Stromal cell of bone marrow (primary cell): ENCODE measurements at places on chromosomes 12 and 14.
A peak's percentile ranks its signal among the peaks of the same experiment; 100 is the strongest.

GRCh38 chr12:94795520-94795919 lies 145.2 kb upstream of the TMCC3 start:
- DNase-seq: peak; percentile 63

- no peak for DNase-seq
Measured at GRCh38 chr14:29926228-29926627, 1.4 kb downstream of the PRKD1 start.

- no peak for DNase-seq
Measured at GRCh38 chr12:28582672-28583376, 392.6 kb downstream of the CCDC91 start.

DNA sequence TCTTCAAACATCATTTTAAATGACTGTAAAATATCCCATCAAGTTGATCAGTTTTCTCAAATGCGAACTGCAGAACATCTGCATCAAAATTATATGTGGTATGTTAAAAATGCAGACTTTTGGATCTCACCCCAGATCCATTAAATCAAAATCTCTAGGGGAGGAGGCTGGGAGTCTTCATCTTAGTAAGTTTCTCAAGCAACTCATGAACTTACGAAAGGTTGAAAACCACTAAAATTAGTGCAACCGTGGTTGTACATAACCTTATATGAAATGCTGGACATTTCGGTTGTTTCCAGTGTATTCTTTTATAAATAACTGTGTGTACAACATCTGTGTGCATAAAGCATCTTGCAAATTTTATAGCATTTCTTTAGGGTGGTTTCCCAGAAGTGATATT lies 39.2 kb downstream of the ZFP36L1 start:
- no peak for DNase-seq

DNA sequence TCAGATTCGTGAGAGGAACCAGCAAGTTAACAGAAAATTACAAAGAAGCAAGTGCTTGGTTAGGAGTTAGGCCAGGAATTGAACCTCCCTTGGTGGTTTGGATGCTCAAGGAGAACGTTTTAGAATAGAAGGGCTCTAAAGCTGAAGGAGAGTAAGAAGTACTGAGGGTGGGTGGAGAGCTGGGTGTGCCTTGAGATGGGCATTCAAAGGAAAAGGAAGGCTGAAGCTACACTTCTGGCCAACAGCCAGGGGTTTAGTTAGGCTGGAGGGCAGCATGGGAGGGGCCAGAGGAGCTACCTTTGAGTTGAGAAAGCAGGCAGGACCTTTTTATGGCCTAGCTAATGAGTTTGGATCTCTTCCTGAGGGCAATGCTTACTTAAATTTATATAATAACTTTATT lies 421.2 kb downstream of the CCDC91 start:
- no peak for DNase-seq

DNA sequence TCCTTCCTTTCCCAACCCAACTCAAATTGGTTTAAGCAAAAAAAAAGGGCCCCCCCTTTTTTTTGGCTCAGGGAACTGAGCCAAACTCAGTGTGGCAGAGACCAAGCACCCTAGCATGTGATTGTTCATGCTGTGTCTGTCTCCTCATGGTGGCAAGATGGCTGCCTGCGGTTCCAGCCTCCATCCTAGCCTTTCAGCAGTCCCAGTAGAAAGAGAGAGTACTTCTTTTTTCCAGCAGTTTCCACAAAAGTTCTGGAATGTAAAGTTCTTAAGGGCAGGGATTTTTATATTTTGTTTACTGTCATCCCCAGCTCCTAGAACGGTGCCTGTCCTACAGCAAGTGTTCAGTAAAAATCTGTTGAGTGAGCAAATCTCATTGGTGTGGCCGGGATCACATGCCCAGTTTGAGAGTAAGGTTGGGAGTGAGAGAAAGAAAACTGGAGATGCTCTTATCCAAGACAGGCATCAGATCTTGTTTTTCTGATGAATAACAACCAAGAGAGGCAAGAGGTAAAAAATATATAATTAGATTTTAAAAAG lies 22.4 kb downstream of the CHST11 start:
- no peak for DNase-seq

DNA sequence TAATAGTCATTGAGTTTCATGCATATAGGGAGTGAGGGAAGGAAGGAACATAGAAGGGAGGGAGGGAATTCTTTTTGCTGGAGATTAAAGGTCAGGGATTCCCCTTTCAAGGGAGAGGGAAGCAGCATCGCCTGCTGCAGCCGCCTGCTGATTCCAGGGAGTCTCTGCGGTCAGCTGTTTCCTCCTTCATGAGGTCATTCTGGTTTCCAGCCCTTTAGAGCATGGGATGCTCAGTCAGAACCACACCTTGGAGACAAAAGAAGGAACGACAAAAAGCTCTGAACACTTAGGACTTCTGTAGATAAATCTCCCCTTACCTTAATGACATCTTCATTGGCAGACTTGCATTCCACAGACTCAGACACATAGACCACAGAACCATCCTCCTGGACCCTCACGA lies 923.0 kb upstream of the TMEM132C start:
- DNase-seq: no peak

DNA sequence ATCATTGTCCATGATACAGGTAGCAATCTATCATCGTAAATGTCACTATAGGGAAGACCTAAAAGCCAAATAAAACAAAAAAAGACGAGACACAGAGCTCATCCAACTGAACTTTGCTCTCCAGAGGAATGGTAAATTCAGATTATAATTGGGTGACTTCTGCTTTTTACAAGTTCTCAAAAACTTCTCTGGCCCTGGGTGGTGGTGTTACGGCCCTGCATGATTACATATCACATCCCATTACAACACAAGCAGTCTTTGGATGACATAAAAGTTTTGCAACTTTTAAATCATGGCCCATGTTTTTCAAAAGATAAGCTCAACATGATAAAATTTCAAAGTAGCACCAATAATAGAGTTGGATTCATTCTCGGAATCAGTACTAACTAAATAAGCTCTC lies 299.6 kb downstream of the DIO2 start:
- DNase-seq: no peak

DNA sequence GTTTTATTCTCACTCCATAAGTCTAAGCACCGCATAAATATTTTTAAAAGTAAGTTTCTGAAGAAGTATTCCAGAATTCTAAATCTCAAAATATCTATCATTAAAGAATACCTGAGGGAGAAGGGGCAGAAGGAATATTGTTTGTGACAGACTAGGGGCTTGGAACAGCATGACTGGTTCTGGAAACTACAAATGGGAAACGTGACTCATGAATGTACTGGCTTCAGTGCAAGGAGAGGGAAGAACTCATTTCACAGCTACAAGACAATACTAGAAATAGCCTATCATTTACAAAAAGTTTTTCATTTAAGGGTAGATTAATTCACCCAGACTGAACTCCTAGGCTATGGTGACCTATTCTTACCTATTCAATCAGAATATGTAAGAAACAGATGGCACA lies 121.3 kb downstream of the SLC25A21 start:
- DNase-seq: no peak

DNA sequence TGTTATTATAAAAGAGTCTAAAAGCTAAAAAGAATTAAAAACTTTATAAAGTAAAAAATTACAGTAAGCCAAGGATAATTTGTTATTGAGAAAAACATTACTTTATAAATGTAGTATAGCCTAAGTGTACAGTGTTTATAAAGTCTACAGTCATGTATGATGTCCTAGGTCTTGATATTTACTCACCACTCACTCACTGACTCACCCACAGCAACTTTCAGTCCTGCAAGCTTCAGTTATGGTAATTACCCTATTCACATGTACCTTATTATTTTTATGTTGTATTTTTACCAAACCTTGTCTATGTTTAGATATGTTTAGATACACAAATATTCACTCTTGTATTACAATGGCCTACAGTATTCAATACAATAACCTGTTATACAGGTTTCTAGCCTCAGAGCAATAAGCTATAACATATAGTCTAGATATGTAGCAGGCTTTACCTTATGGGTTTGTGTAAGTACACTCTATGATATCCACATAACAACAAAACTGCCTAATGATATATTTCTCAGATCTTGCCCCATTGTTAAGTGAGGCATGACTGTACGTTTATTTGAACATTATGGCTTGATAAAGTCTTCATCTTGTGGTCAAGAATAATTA lies 113.7 kb upstream of the KITLG start:
- no peak for DNase-seq

DNA sequence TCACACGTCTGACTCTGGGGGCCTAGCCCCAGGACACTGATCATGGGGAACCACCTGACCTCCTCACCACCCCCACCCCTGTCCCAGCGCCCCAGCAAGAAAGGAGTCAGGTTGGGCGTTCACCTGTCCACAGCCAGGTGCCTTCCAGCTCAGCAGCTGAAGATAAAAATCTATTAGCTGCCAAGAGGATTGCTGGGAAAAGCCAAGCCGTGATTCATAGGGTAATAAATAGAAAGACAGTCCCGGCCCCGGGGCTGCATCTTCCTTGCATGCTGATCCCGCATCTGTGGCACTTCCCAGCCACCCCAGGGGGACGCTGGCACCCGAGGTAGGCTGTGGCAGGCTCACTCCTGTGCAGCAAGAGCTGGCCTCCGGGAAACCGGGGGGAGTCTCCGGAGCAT lies 70.2 kb upstream of the NCOR2 start:
- DNase-seq: no peak

DNA sequence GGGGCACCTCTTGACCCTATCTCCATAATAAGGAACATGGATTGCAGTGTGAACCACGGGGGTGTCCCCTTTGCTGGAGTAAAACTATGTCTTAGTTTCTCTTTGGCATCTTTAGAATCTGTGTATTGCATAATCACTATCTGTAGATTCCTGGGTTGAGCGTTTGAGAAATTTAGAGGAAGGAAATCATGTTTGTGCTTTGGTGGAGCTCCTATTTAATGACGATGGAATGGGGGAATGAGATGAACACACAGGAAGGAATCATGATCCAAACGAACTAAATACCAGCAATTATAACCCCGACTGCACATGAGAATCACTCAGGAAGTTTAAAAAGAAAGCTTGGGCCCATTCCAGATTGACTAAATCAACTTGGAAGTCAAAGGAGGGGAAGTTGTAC lies 1.3 kb upstream of the MYG1 start:
- peak; percentile 88 for DNase-seq

GRCh38 chr12:14959126-14959440 lies 2.3 kb downstream of the ARHGDIB start:
- DNase-seq: no peak

GRCh38 chr14:78959674-78960264 lies 789.6 kb downstream of the NRXN3 start:
- DNase-seq: peak; percentile 74

- DNase-seq: no peak
Measured at GRCh38 chr14:37247791-37248461, 50.2 kb downstream of the MIPOL1 start.

DNA sequence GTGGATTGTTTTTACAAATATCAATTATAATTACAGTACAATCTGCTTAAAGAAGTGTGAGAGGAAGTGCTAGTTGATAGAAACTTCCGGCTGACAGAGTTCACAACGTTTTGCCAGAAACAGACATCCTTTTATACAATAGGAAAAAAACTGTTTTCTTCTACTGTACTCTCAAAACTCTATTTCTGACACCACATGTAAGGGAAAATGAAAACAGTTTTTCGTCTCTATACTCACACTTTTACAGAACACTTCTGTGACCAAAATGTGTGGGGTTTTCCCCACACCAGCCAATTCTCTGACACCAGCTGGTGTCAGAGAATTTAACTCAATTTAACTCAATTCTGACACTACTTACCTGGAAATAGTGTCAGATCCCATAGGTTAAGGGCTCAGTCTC lies 24.2 kb upstream of the HIF1A start:
- DNase-seq: no peak

- no peak for DNase-seq
Measured at GRCh38 chr12:47602949-47603558, 102.8 kb downstream of the RPAP3 start.

DNA sequence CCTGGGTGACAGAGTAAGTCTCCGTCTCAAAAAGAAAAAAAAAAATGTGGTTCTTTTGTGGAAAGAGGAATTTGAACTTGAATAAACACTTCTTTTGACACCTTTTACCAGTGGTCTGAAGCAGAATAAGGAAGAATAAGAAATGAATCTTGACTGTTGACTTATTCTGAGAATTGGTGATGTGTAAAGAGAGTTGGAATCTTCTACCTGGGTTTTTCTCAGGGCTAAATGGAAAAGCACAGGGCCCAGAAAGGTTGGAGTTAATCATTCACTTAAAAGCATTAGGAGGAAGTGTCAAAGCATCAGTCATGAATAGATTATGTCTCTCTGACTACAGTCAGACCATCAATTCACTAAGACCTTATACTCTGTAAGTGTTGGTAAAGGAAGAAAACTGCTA lies 13.9 kb downstream of the PNMA1 start:
- DNase-seq: no peak

DNA sequence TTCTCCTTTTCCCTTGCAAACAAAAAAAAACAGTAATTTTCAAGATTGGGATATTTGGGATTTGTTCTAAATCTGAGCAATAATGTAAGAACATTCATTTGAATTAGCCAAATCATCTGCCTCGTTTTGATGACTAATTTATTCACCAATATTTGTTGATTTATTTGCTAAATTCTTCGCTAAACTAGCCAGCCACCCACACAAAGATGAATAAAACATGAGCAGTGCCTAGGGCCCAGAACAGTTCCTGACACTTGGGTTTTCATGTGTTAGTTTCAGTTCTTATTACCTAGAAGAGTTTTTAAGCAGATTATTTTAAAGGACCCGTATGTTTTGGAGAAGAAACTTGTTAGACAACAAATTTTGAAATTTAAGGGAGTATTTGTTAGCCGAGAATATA lies 1.4 kb downstream of the ETNK1 start:
- peak; percentile 26 for DNase-seq

DNA sequence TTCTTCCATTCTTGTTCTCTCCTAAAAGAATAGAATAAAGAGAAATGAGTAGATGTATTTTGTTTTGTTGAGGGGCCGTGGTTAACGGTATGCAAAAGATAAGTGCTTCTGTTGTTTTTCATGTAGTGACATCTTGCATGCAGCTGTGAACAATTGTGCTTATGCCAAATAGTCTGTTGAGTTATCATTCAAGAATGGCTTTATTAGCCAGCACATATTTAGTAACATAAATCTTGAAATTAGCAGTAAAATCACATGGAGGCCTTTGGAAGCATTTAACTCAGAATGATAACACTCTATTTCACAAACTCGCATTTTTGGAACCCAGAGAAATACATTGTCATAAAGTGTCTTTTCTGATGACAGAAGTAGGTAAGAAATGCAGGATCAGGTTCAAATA lies 1772.0 kb upstream of the FLRT2 start:
- no peak for DNase-seq

DNA sequence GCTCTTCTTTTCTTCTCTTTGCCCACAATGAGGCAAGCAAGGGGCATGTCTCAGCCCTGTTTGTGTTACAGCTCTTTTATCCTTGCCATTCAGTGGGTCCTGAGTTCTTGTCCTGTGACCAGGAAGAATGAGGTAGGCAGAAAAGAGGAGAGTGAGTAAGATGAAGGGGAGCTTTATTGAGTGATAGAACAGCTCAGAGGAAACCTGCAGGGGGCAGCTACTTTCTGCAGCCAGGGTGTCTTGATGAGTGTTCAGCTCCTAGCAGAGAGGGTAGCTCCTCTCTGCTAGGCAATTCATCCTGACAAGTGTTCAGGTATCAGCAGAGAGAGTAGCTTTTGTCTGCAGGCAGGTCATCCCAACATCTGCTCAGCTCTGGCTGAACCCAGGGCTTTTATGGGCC lies 41.0 kb downstream of the HSD17B6 start:
- DNase-seq: no peak
